ENCODE measurements at places on chromosomes 3 and 15. TPM values are rescaled to one million over a fixed set of nuclear protein-coding genes. Genes with fewer than 3 reads are reported as not detected.

- DNase-seq: no peak
Measured at GRCh38 chr3:61181874-61182273, 69.4 kb downstream of the FHIT start.

GRCh38 chr15:40843885-40844695 is at the start of gene SPINT1:
Gene SPINT1, plus strand, starts transcription at chr15:40844048. Its CDS starts 507 bp downstream, at chr15:40844555.
- no peak for DNase-seq

DNA sequence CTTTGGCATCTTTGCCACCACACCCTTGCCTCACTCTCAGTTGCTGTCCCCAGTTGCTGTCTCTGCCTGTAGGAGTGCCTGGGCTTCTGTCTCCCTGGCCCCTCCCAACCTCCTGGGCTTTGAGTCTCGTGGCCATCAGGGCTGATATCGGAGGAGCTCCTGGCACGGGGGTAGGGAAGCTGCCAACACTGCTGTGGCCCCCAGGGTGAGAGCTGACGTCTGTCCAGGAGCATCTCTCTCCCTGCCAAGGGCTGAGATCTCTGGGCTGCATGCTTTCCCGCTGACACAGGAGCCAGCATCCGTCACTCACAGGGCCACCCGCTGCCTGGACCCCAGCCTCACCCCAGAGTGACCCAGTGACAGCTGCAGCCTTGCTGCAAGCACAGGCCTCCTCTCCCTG is 47.4 kb downstream of the EXOG start:
- no peak for DNase-seq

GRCh38 chr3:71447803-71448202 is 135.7 kb downstream of the FOXP1 start:
- DNase-seq: no peak

Gene COL8A1
- total RNA-seq: 183 TPM

Gene ALDH1L1
- total RNA-seq: 36.8 TPM

Gene ERICH6
- not detected for total RNA-seq

Measured in tibial nerve (tissue), 4 donors.